ENCODE measurements at places on chromosomes 2 and 18.

DNA sequence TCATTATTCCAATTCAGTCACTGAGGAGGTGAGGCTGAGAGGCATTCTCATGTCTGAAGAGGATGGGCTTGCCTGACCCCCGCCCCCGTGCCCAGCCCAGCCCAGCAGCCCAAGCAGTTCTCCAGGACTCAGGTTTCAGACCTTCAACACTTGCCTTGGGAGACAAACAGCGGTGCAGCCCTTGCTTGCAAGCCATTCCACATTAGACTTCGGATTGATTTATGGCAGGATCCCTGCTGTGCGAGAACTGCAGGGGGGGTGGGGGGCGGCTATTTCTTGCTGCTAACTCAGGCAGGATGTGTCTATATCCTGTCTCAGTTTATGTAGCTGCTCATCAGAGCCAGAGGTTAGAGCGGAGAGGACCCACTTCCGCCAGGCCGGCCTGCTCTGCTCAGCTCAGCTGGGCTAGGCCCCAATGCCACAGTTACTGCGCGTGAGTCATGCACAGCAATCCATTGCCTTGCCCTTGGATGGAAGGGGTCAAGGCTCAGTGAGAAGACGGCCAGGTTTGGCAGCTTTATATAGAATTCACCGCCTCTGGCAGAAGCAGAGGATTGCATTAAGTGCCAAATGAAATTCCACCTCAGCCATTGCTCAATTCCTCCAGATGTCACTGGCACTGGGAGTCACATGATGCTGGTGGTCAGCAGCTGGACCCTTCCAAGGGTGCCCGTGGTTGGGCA lies 1.8 kb downstream of the GYPC start:
- no peak for DNase-seq

GRCh38 chr18:70135604-70136003 lies 69.9 kb downstream of the RTTN start:
- no peak for DNase-seq

- no peak for DNase-seq
These were observed 636.0 kb upstream of the LRATD1 start for GRCh38 chr2:13996527-13996926.

DNA sequence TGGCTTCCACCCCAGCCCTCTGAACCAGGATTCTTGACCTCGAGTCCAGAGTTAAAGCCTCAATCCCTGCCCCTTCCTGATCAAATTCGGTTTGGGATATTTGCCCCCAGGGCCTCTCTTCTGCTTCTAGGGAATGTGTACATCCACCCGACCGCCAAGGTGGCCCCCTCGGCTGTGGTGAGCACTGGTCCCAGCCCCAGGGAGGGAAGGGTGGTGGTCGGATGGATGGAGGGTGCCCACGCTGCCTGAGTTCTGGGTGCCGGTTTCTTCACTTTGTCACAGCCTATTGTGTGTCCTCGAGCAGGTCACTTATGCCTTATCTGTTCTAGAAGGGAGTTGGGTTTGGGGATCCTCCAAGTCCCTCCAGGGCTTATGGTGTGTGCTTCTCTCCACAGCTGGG lies 6.9 kb downstream of the GMPPA start:
- no peak for DNase-seq

GRCh38 chr2:216081012-216081411 lies 597 bp downstream of the PECR start:
- no peak for DNase-seq

DNA sequence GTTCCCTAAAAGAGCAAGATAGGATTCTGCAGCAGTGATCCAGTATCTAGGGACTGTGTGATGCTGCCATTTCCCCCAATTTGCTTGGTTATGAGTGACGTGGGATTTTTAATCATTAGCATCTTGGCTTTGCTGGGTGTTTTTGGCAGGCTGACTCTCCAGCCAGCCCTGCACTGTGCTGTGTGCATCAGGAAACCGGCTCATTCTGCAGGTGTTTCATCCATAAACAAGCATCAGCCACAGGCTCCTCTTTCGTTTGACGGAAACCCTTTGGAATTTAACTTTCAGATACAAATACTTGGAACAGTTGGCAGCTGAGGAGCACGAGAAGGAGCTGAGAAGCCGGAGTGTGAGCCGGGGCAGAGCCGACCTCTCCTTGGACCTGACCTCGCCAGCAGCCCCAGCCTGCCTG lies 135.9 kb downstream of the TPGS2 start:
- no peak for DNase-seq

GRCh38 chr2:75565472-75566462 lies 5.0 kb upstream of the EVA1A start:
- DNase-seq, result no peak

GRCh38 chr2:242011516-242011915 lies 142.0 kb downstream of the RTP5 start:
- no peak for DNase-seq

- no peak for DNase-seq
These were observed 262.2 kb downstream of the HDAC4 start for GRCh38 chr2:239138610-239139009.

DNA sequence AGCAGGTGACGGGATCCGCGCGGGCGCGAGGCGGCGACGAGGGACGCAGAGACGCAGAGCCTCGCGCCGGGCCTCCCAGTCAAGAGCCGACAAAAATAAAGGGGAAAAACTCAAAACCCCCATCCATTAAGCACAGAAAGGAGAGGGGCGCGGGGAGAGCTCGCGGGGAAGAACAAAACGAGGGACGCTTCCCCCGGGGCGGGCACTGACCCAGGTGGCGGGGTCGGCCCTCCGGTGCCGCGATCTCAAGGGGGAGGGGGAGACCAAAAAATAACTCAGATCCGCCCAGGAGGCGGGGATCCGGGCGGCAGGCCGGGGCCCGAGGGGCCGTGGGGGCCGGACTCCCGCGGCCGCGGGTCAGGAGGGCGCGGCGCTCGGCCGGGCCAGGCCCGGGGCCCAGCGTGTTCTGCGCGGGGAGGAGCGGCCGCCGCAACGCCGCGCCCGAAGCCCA lies 597 bp downstream of the RNF103 start:
- DNase-seq, result no peak

- no peak for DNase-seq
These were observed 3.4 kb downstream of the XIRP2 start for GRCh38 chr2:166891727-166892126.

DNA sequence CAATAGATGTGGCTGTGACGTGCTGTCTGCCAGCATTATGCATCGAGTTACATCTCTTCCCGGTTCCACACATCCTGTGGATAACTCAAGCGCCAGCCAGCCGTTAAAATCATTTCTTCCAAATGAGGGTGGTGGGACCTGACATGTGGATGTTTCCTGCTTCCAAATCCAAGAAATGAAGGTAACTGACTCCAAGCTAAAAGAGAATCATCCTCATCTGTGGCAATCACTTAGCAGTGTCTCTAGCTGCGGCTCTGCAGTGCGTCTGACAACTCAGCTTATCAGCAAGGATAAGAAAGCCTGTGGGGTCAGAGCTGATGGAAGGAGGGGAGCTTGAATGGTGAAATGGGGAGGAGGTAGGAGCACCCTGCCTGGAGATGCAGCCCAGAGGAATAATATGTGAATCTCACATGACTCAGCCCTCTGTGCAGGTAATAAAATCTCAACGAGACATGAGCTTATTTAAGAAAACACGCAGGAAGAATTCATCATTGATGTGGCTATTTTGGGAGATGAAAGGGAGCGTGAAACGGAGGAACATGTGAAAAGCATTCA lies 382.2 kb upstream of the TRIB2 start:
- no peak for DNase-seq

GRCh38 chr18:76875390-76876325 lies 53.3 kb downstream of the ZNF236 start:
- DNase-seq, result no peak

GRCh38 chr2:238434846-238435751 lies 8.4 kb downstream of the ASB1 start:
- DNase-seq, result no peak

DNA sequence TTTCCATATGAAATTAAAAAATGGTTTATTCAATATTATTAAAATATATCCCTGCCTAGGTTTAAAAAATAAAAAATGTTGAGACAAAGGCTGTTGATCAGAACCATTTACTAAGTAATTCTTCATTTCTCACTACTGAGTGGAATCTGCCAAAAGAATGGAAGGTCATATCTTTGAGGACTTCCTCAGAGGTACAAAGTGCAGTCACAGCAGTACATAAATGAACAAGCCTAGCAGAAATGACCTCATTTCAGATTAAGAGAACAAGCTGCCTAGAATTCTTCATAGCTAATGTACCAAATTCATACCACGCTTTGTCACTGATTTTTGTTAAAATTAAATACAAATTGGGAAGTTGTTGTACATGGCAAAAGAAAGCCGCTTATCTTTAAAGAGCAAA lies 318.9 kb upstream of the TFPI start:
- DNase-seq, result no peak

DNA sequence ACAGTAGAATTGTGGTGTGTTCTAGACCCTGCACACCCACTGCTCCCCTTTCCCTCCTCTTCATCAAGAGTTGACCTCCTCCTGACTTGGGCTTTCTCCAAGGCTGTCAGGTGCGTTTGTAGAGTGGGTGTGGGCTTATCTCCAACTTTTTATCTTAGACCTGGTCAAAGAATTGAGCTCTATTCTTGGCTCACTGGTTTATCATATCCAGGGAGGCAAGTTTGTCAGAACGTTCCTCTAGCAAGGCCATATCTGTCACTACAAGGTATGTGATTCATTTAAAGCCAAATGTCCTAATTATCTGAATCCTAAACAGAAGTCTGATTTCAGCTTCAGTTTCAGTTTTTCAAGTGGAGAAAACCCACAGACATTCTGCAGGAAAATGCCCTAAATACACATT lies 117.1 kb upstream of the MGAT5 start:
- DNase-seq, result no peak

GRCh38 chr18:21599585-21600525 lies 649 bp downstream of the ESCO1 start:
- DNase-seq, result no peak

GRCh38 chr2:220209751-220210150 lies 582.3 kb downstream of the SLC4A3 start:
- DNase-seq, result no peak

GRCh38 chr2:130819226-130819607 lies 17.5 kb upstream of the ARHGEF4 start:
- no peak for DNase-seq

GRCh38 chr18:56060967-56061541 lies 473.1 kb upstream of the TCF4 start:
- no peak for DNase-seq

GRCh38 chr2:120943403-120944034 lies 207.9 kb downstream of the GLI2 start:
- no peak for DNase-seq

DNA sequence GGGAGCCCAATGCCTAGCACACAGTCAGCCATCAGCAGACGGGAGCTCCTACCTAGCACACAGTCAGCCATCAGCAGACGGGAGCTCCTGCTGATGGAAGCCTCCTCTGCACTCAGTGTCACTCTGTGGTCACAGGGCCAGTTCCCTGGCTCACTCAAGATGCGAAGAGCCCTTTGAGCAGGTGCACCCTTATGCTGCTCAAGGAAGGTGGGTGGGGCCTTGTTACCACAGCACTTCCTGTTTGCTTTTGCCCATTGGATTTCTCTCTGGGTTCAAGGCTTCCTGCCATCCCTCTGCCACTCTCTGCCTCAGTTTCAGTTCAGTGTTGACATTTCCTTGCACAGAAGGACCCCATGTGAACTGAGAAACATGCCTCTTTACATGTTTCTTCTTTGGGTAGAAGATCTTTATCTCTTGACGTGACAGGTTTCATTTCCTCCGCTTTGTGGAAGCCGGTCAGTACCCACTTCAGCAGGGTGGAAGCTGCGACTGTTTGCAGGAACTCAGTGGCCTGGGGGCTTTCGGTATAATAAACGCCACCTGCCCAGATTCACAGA lies 11.6 kb downstream of the TRIB2 start:
- no peak for DNase-seq

DNA sequence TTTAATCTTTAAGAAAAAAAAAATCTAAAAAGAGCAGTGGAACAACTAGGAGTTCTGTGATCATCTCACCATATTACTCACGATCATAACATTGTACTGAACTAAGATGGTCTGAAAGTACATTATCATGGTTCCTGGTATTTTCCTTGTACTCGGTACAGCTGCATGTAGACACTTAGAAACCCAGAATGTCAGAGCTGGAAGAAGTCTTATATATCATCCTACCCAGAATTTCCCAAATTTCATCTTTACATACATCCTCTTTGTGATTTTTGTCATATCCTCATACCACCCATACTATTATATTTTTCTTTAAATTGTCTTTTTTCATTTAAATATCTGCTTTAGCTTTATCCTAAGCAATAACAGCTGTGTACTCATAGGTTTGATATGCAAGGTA lies 12.4 kb upstream of the ST3GAL5 start:
- no peak for DNase-seq

GRCh38 chr2:231347081-231347480 lies 48.4 kb upstream of the B3GNT7 start:
- DNase-seq, result no peak

DNA sequence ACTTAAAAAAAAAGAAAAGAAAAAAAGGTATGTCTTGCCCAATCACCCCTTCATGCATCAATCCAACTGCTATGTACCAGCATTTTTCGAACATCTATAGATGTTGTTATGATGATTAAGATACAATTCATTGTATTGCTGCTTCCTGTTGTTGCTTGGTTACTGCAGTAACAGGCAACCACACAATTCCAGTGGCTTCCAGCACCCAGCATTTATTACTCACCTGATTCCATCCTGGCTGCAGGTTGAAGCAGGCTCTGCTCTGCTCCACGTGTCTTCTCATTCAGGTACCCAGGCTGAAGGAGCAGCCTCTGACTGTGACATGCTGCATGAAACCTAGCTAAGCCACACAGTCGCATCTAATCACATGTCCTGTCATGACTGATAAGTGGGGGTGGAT lies 196.9 kb downstream of the INO80D start:
- DNase-seq, result no peak

GRCh38 chr18:2656237-2656980 lies 883 bp downstream of the SMCHD1 start:
- DNase-seq, result no peak

GRCh38 chr18:55419947-55420664 lies 167.9 kb downstream of the TCF4 start:
- DNase-seq, result no peak

GRCh38 chr2:953975-954686 lies 3.5 kb downstream of the SNTG2 start:
- DNase-seq, result no peak

DNA sequence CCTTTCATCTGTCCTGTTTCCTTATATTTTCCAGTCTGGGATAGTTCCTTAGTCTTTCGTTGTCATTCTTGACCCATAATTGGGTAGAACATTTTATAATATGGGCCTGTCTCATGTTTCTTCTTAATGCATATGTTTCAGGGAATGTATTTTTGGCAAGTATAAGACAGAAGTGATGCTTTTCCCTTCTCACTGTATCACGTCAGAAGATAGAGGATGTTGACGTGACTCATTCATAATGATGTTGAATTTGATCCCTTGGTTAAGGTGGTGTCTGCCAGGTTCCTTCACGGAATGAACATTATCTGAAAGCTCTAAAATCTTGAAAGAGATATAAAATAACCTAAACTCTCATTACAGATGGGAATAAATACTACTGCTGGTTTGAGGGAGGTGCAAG lies 18.8 kb downstream of the CDH7 start:
- no peak for DNase-seq

All from NCI-H446 treated with DMSO at 0.1 percent for 48 hours (cell line).